EH (cell line): ENCODE measurements at places on chromosomes 2 and 18.
A peak's percentile ranks its signal among the peaks of the same experiment; 100 is the strongest.

GRCh38 chr2:119293900-119294299 is 70.3 kb downstream of the STEAP3 start:
- DNase-seq: no peak

DNA sequence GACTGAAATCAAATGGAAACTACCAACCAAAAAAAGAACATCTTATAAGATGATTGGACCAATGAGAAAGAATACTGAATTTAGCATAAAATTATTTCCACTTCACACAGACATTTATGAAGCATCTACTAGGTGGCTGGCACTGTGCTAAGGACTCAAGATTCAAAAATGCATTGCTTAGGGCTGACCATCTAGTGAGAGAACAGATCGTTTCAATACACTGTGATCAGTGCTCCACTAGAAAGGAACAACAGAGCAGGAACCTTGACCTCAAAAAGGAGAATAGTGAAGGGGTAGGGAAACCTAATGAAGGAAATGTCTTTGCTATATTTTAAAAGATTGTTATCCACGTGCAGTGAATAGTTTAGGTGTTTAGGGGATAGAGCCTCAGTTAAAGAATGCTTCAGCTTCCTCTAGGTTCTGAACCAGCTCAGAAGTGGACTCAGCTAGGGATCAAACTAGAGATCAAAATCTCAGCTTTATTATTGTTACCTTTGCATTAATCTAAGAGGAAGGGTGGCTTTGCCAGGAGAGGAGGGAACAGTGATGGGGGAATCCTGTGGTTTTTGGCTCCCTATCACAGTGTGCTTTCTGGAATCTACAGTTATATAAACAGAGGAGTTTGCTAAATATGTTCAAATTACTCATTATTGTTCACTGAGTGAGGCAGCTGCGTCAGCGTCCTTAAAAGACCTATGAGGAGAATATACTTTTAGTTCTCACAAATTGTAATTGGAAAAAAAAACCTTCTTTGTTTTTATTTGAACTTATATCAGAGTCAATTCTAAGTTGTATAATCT is 16.2 kb upstream of the BBS5 start:
- peak; percentile 89 for DNase-seq

DNA sequence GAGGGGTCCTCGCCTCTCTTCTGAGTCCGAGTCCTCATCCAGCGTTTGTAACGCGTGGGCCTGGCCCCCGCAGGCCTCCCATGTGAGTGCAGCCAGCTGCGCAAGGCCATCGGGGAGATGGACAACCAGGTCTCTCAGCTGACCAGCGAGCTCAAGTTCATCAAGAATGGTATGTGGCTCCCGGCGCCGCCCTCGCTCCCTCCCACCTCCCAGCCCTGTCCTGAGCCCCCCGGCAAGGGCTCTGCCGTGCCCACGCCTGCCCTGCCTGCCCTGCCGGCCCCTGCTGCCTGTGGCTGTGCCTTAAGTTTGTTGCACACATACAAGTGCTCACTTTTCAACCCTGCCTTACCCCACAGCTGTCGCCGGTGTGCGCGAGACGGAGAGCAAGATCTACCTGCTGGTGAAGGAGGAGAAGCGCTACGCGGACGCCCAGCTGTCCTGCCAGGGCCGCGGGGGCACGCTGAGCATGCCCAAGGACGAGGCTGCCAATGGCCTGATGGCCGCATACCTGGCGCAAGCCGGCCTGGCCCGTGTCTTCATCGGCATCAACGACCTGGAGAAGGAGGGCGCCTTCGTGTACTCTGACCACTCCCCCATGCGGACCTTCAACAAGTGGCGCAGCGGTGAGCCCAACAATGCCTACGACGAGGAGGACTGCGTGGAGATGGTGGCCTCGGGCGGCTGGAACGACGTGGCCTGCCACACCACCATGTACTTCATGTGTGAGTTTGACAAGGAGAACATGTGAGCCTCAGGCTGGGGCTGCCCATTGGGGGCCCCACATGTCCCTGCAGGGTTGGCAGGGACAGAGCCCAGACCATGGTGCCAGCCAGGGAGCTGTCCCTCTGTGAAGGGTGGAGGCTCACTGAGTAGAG is 14.4 kb upstream of the ALLC start:
- DNase-seq: no peak

DNA sequence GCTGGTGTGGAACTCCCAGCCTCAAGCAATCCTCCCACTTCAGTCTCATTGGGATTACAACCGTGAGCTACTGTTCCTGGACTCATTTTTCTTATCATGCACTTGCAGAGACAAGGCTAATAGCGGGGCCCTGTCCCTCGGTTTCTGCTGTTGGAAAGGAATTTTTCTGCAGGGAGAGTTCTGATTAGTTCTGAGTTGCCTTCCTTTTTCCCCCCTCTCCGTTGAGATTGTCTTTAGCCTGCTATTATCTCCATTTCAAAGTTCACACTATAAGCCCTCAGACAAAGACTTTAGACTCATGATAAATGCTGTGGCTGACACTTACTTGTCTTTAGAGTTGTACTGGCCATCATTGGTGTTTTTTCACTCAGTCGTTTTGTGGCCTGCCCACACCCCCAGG is 97.2 kb downstream of the NCOA1 start:
- no peak for DNase-seq

GRCh38 chr2:75982719-75983118 is 272.0 kb upstream of the GCFC2 start:
- no peak for DNase-seq

GRCh38 chr2:108958632-108959341 is 30.2 kb downstream of the EDAR start:
- no peak for DNase-seq

GRCh38 chr2:127017548-127017947 is 89.4 kb downstream of the BIN1 start:
- DNase-seq: no peak

DNA sequence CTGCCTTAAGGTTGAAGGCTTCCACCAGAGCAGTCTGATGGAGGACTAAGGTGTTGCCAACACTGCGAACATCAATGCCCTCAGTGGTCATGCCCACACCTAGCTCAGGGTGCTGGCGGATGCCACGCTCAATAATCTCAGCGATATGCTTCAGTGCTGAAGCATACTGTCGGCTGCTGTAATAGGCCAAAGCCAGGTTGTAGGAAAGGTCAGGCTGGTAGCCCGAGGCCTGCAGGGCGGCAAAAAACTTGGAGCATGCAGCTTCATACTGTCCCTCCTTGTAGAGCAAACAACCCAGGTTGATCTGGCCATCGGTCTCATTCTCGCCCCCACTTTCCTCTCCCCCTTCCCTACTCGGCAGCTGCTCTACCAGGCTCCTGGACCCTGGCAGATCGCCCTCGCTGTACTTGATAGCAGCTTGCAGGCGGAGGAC is 159.4 kb downstream of the AGPS start:
- DNase-seq: peak; percentile 30

GRCh38 chr2:127255146-127255545 is 35.0 kb upstream of the CYP27C1 start:
- no peak for DNase-seq

DNA sequence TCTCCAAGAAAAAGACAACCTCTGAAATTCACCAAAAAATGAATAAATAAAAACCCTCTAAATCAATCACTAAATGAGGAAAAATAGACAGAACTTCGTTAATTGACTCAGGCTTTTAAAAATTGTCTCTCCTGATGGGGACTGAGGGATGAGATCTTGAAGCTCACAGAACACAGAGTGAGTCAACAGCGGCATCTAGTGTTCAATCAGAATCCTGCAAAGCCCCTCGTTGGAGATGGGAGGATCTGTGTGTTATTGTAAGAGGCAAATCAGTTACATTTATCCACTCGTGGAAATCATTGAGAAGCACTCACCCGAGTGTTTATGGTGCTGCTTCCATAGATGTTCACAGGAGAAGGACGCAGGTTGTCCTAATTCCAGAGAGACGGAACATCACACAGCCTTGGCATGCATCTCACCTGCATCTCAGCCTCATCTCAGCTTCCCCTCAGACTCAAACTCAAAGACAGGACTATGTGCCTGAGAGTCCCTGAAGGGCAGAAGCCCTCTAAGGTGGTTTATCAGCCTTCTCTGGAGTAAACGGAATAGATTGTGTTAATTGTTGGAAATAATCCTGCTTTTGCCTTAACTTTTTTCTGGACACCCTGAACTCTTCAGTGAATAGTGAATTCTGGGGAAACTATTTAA is 82.0 kb downstream of the MREG start:
- peak; percentile 81 for DNase-seq

DNA sequence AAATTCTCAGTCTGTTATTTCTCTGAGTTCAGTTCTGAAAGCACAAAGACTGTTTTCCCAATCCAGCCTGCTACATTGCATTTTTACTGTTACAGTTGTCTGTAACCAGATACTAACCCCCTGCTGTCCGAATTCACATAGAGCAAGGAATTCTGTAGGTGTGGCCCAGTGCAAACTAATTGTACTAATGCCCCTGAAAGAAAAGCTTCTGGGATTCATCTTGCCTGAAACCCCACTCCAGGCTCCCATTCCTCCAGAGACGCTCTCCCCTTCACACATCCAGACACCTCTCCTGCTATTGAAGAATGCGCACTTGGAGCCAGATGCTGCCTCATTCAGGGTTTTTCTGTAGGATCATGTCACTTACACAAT is 127.0 kb downstream of the TTC32 start:
- peak; percentile 65 for DNase-seq

- no peak for DNase-seq
These were observed 195.5 kb upstream of the CTAGE1 start for GRCh38 chr18:22613058-22613690.

GRCh38 chr2:219308142-219309101 is 779 bp downstream of the PTPRN start:
- DNase-seq: peak; percentile 80

DNA sequence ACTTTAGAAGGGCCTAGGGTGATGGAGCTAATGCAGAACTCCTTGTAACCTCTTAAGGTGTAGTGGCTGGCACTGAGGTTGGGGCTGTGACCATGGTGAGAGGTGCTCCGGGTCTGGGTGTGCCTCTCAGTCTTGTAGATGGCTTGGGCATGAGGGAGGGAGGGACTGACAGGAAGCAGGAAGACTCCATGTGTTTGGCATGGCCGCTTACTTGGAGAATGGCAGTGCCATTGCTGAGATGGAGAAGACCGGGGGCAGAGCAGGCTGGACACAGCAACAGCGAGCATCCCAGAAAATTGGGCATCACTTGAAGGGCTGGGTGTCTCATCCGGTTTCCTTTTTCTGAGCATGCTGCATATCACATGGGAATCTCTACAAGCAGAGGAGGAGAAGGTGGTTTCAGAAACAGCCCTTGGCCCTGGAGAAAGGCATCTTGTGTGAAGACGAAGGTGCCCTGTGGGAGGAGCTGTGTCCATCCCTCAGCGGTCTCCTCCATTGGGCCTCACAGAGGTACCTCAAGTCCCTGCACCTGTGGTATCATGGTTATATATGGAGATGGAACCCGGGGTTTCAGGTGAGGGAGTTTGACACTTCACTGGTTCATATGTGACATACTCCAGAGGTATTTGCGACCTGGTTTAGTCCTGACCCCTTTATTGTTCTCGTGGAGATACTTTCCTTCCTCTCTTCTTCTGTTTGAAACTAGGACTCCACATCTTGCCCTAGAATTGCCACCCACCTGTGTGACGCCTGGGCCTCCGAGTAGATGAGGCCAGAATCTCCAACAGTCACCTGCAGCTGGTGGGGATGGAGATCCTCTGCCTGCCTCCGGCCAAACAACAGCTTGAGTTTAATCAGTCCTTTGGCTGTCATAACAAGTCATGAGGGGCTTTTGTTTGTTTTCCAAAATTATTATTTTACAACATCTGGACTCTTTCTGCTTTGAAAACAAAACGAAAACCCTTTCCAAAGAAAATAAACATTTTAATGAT is 45.6 kb downstream of the INPP4A start:
- no peak for DNase-seq

- DNase-seq: no peak
These were observed 25.3 kb upstream of the BOD1L2 start for GRCh38 chr18:57121542-57122112.

- DNase-seq: peak; percentile 64
These were observed 100.5 kb downstream of the TACR1 start for GRCh38 chr2:75098856-75099255.

DNA sequence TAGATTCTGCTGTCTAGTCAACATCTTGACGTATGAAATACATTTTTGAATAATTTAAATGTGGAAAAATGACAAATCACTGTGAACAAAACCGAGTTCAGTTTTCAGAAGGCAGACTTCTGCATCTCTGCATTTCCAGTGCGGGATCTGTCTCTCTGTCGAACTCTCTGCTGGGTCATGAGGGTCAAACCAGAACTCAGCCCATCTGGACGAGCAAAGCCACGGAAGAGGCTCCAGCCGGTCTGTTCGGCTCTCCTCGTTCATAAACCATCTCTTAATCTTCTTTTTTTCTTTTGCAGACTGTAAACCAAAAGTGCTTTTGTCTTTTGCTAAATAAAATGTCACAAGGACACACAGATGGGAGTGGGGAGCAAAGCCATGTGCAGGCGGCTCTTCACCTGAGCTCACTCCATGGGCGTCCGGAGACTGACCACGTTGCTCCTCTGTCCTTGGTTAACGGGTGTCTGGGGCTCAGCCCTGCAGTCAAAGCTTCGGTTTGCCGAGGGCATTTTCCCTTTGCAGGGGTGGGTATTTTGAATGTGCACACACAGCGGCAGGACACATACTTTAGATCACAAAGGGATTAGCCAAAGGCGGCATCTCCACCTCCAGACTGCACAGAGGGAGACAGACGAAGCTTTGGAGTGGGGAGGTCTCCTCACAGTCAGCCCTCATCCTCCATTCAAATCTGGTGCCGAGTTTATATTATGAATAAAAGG is 737.9 kb upstream of the SALL3 start:
- no peak for DNase-seq

DNA sequence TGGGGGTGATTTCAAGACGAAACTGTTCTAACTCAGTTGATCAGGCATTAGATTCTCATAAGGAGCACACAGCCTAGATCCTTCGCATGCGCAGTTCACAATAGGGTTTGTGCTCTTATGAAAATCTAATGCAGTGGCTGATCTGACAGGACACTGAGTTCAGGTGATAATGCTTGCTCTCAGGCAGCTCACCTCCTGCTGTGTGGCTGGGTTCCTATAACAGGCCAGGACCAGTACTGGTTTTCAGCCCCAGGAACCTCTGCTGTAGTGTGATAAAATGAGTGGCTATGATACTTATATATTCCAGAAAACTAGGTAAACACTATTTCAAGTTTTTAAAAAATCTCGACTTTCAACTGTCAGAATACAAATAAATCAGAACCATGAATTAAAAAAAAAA is 271.4 kb downstream of the GALNT13 start:
- no peak for DNase-seq

DNA sequence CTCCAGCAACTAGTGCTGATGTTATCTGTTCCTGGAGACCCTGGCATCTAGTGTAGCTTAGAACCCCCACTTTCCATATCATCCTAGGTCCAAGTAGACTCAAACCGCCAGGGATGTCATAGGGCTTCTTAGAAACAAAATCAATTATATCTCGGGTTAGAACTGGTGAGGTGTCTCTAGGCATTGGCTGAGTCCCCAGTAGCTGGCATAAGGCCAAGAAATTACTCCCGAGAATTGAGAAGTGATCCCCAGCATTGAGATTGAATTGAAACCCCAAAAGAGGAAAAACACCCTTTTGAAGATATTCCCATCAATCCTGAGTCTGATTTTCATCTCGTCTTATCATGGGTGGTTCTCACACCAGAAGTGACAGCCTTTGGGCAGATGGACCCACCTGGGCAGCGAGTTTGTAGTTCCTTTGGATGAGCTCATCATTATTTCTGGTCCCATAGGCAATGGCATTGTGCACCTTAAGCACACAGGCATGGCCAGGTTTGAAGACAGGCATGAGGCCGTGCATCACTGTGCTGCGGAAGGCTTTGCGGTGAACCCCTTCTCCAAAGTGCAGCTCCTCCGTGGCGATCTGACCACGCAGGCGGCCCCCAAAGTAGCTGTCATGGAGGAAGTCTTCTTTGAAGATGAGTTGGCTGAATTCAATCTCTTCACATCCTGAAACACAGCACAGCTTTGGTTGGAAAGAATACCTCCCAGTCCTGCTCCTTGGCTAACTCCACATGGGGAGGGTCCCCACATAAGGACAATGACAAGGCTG is 112.2 kb downstream of the ALPK2 start:
- DNase-seq: no peak
